ENCODE measurements at places on chromosomes 6 and 20.

GRCh38 chr20:64101731-64102621, 5.4 kb downstream of the NPBWR2 start:
- DNase-seq: peak; percentile 68

DNA sequence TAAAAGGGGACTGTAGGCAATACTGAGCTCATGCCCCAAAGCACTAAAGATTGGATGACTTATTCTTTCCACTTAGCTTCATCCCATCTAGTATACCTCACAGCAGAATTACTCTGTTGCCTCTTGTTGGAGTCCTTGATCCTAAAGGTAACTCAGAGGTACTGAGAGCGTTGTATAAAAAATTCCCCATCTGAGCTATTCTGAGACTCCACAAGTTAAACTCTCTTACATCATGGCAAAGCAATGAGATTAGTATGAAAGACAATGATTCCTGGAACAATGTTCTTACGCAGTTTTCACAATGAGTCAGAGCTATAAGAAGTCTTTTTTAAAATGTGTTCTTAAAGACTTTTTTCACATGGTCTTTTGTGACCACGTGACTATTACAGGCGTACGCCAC, 370.1 kb downstream of the ADGRB3 start:
- DNase-seq: no peak

DNA sequence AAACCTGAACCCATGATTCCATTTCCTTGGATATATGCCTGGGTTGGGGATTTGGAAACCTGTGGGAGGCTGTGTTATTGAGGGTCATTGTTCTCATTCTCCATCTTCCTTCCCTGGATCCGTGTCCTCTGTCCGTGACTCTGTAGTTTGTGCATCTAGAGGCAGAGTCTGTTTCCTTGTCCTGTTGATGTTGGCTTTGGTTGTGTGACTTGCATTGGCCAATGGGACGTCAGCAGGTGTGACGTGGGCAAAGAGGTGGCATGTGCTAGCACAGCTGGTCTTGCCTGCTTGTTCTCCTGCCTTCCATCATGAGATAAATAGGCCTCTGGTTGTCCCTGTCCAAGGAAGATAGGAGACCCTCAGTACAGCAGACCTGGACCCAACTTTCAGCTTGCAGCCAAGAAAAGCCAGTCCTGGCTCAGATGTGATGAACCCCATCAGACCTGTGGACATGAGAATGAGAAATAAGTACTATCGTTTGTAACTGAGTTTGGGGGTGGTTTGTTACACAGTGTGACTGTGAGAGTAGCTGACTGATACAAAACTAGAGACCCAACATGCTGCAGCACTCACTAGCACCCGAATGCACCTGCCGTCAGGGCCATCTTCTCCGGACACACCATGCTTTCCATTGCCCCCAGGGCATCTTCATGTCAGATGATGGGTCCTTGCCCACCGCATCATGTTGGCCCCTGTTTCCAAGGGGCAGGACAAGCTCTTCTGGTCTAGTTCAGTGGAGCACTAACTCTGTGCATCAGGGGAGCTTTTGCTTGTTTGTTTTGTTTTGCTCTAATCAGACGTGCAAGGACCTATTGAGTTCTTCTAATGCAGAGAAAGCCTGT, 195.3 kb upstream of the SULF2 start:
- no peak for DNase-seq

- DNase-seq: no peak
Observed at GRCh38 chr20:61169874-61170273, 82.2 kb upstream of the CDH4 start.

DNA sequence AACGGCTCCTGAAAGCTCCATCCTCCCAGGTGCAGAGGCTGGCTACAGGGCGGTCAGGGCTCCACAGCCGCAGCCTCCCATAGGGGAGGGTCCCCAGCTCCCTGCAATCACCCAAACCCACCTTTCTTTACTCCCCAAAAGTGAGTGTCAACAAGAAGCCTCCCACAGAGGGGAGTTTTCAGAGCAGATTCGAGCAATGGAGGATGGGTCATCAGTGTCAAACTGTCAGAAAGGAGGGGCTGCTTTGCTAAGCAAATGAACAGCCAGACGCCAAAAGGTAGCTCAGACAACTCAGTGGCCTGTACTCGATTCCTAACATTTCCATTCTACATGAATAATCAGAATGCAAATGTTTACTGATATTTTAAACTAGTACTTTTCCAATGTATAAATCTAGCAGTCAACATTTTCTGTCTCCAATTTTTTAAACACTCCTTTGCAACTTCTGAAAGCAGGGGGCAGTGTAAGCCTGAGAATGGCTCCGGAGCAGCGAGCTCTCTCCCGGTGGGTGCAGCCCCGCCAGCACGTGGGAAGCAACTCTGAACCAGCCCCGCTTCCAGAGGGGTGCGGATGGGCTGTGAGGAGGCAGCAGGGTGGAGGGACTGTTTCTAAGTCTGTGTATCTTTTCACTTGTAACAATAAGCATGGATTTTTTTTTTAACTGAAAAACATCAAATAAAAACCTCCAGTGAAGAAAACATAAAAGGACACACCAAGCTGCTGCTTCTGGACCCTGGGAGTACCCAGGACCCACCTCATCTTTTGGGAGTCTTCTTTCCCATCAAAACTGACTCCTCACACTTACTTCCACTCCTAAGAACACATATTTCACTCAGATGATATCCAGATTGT, 54.9 kb downstream of the TAF4 start:
- peak; percentile 21 for DNase-seq
